ENCODE measurements at places on chromosomes 4 and X.
A peak's percentile ranks its signal among the peaks of the same experiment; 100 is the strongest.

DNA sequence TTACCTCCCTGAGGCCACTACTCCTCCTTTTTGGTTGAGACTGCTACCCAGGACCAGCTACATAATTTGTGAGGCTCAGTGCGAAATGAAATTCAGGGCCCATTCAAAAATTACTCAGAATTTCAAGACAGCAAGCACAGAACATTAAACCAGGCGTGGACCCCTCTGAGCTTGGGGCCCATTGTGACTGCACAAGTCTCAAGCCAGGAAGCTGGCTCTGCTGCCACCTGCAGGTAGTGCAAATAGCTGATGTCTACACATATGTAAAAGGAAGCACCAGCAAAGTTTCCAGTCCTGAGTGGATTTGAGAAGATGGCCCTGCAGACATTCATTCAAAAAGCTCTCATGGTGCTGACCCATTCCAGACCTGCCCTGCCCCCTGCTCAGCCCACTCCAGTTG lies 213.4 kb upstream of the LNX1 start:
- DNase-seq = peak; percentile 43

- no peak for DNase-seq
Observed at GRCh38 chr4:159055833-159056232, 47.0 kb upstream of the RAPGEF2 start.

GRCh38 chrX:16870862-16871815 lies 977 bp upstream of the RBBP7 start:
- DNase-seq = peak; percentile 11

GRCh38 chrX:136694431-136695087 lies 46.6 kb downstream of the CD40LG start:
- DNase-seq = peak; percentile 66

DNA sequence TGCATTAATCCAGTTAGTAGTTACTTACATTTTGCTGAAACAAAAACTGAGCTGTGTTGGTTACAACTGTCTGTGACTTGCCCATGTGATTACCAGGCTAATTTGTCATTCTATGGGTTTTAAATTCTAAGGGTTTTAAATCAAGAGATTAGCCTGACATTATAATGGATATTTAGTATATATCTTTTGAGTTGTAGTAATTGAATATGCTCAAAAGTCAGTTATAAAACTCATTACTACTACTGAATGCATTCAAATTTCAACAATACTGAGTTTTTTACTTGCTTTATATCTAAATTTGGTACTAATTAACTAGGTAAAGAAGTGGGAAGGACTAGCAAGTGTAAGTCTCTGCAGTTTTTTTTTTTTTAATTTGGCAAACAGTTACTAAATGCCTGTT lies 14.7 kb downstream of the LARP7 start:
- no peak for DNase-seq

DNA sequence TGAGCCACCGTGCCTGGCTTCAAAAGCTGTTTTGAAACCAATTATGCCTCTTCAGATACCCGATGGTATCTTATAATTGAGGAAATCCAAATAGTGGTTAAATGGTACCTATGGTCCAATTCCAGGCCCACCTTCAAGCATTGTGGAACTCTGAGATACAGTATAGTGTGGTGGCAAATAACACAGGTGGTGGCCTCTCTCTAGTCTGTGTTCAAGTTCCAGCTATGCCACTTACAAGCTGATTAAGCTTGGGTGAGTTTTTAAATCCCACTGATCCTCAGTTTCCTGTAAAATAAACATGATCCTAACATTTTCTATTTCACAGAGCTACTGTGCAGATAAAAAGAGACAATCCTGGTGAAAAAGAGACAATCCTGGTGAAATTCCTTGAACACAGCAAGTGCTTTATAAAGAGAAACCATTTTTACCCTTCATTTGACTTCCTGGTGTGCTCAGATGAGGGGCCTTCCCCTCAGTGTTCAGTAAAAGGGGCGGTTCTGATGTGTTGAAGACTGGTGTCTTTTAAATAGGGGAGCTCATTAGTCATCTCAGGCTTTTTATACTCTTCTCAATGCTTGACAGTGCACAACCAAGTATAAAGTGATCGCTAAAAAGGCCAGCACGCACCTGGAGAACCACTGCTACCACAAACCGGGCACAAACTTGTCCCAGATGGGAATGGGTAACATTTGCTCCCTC lies 30.8 kb upstream of the CD40LG start:
- no peak for DNase-seq

- no peak for DNase-seq
Observed at GRCh38 chr4:101290654-101291053, 56.7 kb downstream of the PPP3CA start.

DNA sequence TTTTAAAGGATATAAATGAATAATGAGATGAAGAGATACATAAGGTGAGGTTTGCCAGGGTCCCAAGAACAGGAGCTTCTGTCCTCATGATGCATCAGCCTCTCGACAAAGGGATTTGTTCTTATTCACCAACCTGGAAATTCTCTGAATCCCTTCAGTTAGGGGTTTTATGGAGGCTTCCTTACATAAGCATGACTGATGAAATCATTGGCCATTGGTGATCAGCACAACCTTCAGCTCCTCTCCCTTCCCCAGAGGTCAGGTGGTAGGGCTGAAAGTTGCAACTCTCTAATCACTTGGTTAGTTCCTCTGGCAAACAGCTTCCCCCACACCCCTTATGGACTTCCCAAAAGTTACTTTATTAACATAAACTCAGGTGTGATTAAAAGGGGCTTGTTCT lies 222.0 kb downstream of the SPRY1 start:
- no peak for DNase-seq

DNA sequence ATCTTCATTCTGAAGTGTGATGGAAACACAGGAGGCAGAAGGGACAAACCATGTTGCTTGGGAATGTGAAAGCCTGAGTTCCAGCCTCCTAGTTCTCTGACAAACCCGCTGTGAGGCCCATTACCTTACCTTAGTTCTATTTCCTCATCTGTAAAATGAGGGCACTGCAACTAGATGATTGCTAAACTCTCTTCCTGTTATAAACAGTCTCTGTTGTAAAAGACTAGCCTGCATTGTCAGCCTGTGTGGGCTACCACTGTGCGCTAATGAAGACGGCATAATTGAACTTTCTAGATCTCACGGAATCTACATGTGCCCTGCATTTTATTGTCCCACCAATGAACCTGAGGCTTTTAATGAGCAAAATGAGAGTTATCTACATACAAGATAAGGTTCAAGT lies 147.2 kb downstream of the AFF2 start:
- no peak for DNase-seq

Data from foreskin fibroblast (primary cell).